T-helper 9 cell (primary cell): ENCODE measurements at places on chromosomes 7 and 10.

DNA sequence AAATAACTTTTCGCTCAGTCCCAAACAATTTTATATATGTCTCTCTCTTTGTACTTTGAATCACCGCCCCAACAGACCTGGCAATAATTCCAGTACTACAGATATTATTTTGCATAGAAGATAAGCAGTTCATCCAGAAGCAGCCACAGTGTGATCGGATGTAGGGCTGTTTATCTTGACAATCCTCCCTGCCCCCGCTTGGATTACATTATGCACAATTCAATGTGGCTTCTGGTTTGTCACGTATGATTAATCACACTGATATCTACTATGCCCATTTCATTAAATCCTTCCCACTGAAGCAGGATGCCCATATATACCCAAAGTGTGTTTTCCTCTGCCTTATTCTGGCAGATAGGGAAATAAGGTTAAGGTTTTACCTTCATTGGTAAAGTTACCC lies 115.2 kb downstream of the PDE1C start:
- DNase-seq, result no peak

DNA sequence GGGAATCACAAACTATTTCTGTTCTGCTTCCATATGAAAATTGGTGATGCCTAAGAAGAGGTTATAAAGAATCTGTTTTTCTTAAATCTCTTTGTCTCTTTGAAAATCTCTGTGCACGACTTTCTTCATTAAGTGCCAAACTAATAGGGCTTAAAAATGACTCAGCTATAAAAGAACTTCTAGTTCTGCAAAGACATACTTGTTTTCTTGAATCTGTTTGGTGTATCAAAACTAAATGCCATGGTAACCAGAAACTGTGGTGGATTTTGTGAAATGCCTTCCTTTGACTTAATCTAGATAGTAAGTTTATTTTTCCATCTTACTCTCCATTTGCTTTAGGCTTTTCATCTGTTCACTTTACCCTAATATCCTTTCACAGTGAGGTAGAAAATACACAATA lies 417.8 kb downstream of the PARD3 start:
- no peak for DNase-seq

- DNase-seq, result no peak
Observed at GRCh38 chr10:83108565-83109333, 1030.6 kb upstream of the GHITM start.

GRCh38 chr10:26468700-26469099 lies 30.6 kb downstream of the APBB1IP start:
- DNase-seq, result peak; percentile 27

- DNase-seq, result no peak
Observed at GRCh38 chr10:4748491-4749270, 77.3 kb upstream of the AKR1E2 start.

- no peak for DNase-seq
Observed at GRCh38 chr10:113689057-113689456, 9.3 kb downstream of the CASP7 start.

- DNase-seq, result no peak
Observed at GRCh38 chr7:4796453-4796852, 21.0 kb downstream of the AP5Z1 start.

DNA sequence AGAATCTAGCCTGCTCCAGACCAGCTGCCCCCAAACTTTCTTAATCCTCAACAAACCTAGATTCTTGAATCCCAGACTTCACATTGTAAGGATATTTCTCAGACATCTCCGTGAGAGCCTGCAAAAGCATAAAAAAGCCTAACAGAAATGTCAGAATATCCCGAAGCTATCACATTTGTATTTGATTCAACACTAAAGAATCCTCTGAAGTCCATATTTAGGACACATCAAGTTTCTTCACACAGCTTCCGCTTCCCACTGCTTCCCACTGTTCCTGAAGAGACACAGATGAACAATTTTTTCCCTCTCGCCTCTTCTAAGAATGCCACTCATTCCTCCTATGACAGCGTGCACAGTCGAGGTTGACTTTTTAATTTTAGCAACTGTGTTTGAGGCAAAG lies 396.2 kb upstream of the IGFBP3 start:
- no peak for DNase-seq

DNA sequence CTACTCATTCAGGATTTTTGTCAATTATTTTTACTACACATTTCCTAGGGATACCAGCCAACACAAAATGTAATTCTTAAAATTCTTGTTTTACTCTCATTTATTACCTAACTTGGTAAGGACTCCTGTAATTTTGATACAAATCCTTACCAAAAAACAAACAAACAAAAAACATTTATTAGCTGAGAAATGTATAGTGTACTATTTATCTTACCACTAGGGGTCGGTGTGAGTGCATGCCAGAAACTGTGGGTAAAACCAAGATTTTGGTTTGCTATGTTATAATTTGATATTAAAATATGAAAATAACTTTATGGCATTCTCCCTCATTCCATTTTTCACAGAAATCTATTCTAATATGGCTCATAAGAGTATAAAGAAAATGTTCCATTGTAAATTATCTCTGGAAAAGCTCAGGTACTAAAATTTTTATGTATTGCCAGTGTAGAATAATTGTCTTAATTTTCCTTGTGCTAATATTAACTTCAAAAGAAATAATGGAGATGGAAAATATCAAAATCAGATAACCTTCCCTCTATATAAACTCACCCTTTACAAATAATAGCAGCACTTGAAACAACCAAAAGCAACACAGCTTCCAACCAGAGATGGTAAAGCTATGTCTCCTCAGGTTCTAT lies 290.8 kb upstream of the PCDH15 start:
- no peak for DNase-seq

GRCh38 chr10:99926925-99927720 lies 82.6 kb downstream of the DNMBP start:
- no peak for DNase-seq

DNA sequence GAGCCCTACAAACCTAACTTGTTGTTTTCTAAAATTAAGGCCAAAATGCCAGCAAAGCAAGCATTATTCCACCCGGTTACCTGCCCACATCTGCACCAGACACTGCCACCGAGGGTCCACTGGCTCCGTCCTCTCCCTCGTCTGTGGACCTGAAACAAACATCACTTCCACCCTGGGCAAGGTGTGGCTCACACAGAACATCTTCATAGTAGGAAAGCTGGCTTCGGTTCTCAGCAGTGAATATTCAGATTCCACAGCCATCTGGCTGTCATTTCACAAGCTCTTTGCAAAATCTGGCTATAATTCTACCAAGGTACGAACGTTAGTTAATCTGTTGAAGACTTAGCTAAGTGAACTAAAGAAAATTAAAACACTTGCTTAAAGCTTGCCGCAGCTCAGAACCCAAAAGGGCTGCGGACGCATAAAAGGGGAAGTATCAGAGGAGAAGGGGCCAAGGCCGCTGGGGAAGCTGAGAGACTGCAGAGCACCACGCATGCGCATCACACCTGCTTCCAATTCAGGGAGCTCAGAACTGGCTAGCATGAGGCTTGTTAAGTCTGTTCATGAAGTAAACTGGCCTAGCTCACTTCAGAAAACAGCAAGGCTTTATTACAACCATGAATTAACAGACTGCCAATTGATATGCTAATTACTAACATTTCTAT lies 46.1 kb downstream of the PTPRN2 start:
- DNase-seq, result no peak

DNA sequence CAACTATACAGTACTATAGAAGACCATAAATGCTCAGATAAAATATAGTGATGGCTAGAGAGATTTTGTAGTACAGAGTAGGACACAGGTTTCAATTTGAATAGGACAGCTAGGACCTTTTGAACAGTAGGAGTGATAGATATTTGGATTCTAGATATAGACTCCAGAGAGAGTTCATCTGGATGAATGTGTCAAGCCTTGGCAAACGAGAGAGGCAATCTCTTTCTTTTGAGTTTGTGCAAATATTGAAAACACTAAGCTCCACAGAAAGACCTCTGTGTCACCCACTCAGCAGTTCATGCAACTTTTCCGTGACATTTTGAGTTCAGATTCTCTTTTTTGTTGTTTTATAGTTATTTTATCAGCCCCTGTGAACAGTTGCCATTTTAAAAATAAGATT lies 834.3 kb upstream of the COBL start:
- DNase-seq, result no peak

- no peak for DNase-seq
Observed at GRCh38 chr10:88886557-88886956, 6.5 kb downstream of the STAMBPL1 start.

- DNase-seq, result no peak
Observed at GRCh38 chr7:77565917-77566316, 28.8 kb downstream of the PTPN12 start.

DNA sequence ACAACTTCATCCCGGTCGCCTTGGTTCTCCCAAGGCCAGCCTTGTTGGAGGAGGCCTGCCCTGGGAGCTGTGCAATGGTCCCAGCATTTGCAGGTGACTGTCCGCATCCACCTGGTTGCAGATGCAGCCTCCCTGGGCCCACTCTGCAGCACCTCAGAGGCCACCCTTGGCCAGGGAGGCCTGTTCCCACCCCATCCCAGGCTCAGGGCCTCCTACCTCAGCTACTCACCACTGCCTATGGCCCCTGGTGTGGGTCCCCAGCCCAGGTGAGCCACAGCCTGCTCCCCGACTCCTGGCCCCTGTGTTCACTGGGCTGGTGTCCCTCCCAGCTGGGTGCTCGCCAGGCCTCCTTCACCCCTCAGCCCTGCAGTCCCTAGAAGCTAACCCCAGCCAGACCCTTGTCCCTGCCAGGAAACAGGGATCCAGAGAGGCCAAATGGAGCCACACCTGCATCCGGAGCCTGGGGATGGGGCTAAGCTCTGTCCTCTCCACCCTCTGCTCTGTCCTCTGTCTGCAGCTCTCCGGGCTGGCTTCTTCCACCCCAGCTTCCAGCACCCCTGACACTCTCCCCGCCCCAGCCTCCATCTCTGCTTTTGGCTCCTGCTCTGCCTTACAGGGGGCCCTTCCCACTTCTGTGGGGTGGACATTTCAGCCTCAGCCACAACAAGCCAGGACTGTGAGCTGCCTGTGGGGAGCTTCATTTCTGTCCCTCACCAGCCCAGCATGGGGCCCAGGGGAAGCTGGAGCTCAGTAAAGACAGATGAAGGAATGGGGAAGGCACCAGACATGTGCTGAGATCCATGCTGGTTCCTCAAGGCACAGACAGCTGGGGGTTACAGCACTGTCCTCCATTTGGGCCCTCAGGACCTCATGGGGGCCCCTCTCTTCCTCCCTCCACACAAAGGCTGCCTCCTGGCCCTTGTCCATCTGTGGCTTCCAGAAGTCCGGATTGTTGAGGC lies 35.6 kb upstream of the ANTXRL start:
- no peak for DNase-seq

DNA sequence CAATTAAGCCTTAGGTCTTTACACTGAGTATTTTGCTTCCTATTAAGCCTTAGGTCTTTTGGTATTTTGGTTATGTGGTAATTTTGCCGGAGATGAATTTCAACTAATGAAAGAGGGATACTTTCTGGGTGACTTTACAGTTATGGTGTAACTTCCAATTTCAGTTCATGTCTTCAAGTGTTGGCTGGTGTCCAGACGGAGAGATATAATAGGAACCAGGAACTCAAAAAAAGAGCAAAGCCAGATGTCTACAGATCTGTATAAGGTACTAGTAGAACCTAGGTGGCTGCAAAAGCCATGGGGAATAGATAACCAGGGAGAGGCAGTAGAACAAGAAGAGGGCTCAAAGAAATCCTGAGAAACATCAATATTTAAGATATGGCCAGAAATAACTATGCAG lies 12.3 kb downstream of the ERCC6 start:
- no peak for DNase-seq

- DNase-seq, result no peak
Observed at GRCh38 chr7:43476896-43477295, 106.0 kb upstream of the STK17A start.

DNA sequence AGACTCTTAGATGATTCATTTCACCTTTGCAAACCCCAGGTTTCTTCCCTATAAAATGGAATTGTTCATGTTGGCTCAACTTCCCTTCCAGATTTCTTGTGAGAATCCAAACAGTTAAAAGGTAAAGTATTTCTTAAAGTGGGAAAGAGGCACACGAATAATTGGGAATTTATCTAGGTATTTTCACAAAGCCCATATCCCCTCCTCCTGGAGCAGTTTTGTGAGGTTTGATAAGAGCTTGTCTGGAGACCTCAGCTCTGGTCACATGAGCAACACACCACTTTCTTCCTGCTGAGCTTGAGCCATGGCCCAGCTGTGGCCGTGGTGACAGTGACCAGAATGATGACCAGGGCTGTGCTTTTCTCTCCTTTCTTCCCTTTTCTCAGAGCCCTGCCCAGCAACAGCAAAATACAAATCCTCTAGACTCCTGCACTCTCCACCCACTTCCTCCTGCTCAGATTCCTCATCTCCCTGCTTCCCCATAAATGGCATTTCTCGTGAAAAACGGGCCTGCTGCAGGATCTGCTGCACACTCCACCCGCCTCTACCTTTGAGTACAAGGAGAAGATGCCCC lies 87.7 kb downstream of the PIK3CG start:
- no peak for DNase-seq

- no peak for DNase-seq
Observed at GRCh38 chr10:8731121-8732095, 676.9 kb downstream of the GATA3 start.

DNA sequence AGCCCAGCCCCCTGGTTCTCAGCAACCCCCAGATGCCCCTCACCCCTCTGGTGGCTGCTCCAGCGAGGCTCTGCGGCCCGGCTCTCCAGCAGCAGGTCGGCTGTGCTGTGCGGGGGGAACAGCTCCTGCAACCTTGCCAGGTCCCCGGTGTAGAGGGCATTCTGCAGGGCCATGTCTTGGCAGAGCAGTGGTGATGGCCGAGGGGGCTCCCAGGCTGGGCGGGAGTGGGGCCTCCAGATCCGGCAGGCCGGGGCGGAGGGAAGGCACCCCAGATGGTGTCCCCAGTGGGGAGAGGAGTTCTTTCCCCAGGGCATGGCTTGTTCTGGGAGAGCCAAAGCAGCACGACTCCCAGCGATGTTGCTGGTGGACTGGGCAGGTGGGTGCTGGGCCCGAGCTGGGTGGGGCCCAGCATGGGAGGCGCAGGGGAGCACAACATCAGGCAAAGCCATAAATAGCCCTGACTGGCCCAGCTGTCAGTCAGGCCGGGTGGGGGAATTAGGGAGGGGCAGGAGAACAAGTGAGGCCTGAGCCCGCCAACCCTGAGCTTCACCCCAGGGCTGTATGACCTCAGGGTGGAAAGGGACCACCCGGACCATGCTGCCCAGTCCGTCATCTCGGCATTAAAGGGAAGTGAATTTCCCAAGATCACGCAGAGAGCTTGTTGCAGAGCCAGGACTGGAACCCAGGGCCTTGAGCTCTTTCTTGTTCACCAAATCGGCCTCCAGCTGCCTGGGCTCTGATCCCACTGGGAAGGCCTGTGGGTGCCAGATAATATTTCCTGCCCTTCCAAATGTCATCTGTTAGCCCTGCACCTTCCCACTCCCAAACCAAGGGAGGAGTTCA lies 580 bp upstream of the ASB10 start:
- no peak for DNase-seq
